Cardiac muscle cell (in vitro differentiated cells and primary cell): ENCODE measurements at places on chromosomes 5 and 9.
A peak's percentile ranks its signal among the peaks of the same experiment; 100 is the strongest.

DNA sequence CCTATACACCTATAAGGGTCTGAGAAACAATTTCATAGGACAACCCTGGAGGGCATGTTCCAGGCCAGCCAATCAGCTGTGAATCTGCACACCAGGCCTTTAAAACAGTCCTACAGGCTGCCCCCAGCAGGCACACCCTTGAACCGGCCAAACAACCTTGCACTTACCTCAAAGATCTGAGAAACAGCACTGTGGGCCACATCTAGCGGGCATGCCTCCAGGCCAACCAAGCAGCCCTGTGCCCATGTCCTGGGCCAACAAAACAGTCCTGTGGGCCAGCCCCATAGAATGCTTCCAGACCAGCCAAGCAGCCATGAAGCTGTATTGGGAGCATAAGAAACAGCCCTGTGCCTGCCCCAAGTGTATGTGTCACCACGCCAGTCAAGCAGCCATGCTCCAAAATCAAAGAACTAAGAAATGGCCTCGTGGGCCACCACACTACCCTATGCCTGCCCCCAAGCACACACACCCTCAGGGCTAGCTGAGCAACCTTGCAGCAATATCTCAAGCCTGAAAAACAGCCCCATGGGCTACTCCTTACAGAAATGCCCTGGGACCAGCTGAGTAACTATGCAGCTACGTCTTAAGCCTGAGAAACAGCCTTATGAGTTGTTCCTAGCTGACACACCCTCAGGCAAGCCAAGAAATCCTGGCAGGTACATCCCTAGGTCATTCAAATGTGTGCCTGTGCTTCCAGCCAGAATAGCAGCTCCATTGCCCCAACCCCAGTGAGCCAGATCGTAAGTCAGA is 2243.8 kb upstream of the C9orf72 start:
- no peak for DNase-seq

DNA sequence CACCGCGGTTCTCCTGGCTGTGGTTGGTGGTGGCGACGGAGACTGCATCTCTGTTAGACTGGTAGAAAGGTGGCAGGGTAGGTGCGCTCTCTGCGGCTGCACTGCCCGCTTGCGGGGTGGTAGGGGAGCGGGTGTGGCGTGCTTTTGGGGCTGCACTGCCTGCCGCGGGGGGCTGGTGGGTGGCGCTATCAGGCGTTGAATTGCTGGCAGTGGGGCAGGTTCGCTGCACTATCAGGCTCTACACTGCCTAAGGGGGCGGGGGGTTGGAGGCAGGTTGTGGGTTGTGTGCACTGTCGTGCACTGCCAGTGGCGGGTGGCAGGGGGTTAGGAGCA is 21.0 kb upstream of the TRIM52 start:
- DNase-seq = no peak

- DNase-seq = no peak
Observed at GRCh38 chr5:115796656-115797055, 19.8 kb downstream of the CDO1 start.

GRCh38 chr5:133992429-133993155 is 12.2 kb downstream of the VDAC1 start:
- DNase-seq = peak; percentile 59

DNA sequence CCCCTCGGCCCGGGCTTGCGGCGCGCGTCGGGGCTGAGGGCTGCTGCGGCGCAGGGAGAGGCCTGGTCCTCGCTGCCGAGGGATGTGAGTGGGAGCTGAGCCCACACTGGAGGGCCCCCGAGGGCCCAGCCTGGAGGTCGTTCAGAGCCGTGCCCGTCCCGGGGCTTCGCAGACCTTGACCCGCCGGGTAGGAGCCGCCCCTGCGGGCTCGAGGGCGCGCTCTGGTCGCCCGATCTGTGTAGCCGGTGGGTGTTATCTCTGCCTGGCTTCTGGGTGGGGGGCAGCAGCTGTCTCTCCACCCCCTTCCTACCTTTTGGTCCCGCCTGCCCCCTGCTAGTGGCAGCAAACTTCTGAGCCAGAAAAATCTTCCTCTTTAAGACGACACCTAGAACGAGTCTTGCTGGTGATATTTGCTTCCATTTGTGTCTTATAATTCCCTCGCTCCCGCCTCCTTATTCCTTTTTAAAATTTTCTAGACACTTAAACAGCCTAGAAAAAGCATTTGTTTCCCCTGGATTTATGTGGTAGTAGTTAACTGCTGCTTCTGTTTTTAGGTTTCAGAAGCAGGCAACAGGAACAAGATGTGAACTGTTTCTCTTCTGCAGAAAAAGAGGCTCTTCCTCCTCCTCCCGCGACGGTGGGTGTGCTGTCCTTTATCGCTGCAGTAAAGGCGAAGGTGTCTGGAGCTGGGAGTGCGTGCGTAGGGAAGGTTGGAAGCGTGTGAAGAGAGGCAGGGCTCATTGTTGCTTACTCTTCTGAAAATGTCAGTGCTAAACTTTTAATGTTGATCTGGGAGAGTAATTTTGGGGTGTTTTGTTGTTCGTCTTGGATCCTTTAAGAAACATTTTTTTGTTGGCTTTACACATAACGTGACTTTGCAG is 554 bp downstream of the JAK2 start:
- DNase-seq = peak; percentile 49

DNA sequence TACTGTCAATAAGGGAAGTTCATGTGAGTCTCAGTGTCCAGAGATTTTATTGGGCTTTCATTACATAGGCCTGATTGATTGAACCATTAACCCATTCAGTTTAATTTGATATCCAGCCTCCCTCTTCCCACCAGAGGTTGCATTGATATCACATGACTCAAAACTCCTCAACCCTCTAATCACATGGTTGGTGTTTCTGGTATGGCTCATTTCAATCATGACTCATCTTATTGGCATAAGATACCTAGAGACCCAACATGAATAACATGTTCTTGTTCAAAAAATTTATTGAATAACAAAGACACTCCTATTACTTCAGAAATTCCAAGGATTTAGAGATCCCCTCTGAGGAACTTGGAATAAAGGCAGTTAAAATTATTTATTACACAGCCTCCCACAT is 982.2 kb downstream of the TLE1 start:
- DNase-seq = peak; percentile 15

DNA sequence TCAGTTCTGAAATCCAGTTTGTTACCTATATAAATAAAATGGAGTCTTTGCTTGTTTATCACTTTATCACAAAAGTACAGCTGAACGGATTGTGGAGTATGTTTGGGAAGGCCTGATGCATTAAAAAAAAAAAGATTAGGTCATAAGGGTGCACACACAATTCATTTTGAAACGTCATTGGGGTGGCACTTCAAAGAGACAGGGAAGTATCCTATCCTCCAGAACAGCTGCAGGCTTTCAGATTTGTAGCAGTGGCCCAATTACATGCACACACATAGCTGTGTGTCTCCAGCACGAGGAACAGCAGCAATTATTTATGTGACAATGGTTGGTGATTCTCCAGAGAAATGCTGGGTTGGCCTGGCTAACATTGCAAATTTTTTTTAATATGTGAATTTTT is 46.8 kb upstream of the FER start:
- no peak for DNase-seq

DNA sequence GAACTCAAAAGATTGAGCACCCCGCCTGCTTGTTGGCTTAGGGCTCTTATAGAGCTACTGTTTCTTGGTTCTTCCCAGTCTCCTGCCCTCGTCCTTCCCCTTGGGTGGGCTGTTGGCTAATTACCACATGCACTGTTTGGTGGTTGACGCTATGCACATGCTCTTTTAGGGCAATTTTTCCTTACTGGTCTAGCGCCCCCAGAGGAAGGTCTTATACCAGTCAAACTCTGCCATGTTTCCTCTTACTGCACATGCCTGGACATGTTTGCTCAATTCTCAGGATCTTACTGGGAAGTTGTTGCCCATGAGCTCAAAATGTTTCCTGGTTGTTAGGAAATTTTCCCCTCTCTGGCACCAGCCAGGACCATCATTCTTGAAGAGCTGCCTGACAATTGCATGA is 101.9 kb downstream of the SLC28A3 start:
- DNase-seq = no peak

DNA sequence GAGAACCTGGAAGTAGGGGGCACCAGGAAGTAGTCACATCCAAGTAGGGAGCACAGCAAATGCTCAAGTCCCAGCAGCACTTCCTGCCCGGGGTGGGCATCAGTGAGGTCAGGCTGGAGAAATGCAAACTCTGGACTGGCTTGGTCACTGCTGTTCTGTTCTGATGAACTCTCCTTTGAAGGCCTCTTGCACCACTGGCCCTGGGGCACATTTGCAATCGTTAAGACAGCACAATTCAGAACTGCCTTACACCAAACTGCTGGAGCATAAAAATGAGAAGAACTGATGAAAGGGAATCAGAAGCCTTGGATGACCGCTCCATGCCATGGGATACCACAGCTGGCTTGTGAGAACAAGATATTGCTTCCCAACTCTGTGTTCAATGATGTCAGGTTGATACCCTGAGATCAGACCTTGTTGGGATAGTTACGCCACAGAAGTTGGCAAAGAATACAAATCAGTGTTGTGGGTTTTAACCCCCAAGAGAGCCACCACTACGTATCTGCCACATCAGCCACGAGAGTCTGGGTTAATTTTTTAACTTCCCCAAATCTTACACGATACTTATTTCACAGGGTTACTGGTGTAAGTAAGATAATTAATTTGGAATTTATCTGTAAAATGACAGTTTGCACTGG is 42.3 kb upstream of the ZSWIM6 start:
- no peak for DNase-seq

DNA sequence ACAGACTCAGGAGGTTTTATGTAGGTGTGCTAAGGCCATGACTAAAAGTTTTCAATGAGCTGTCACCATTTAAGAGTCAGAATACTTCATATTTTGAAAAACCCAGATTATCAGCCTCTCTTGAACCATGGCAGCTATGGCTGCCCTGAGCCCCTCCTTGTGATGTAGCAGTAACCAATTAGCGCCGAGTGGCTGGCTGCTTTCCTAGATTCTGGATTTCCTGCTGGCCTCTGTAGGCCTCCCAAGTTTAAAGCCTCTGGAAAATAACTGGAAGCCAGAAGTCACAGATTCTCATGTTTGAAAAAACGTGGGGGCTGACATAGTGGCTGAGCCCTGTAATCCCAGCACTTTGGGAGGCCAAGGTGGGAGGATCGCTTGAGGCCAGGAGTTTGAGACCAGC is 25.5 kb downstream of the DAB2IP start:
- no peak for DNase-seq

DNA sequence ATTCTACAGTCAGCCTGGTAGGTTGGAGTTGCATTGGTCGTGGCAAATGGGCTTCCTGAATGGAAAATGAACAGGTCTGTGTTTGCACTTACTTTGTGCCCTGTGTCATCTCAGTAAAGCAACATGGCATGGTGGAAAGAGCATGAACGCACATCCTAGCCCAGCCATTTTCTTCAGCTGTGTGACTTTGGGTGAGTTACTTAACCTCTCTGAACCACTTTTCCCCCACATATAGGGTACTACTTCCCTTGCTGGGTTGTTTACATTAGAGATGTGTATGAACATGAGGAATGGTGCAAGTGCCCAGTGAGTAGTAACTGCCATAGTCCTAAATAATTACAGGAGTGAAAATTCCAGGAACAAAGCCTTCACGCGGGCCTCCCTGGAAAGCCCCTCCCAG is 83.6 kb downstream of the MVB12B start:
- DNase-seq = no peak
